ENCODE measurements at places on chromosomes 12 and 14.

DNA sequence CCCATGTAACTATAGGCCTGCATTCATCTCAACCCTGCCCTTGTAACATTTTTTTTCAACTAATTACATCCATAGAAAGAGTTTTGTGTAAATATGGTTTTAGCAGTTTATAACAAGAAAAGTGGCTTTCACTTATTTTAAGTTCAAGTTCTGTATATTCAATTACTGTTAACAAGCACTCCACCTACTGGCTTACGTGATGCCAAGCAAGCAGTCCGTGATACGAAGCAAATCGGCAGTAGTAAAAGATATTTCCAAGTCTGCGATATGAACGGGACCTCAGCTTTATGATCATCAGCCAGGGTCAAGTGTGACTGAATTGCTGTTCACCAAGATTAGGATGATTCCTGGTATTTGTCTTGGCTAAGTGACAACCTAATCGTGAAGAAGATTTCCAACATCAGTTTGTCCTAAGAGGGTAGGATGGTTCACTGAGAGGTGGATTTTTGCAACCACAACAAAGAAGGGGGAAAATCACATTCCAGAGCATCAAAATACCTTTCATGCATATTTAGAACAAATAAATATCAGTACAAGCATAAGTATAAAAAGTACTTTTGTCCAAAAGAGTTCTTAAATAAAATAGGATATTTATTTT, 456.2 kb downstream of the FOXG1 start:
- DNase-seq = no peak

DNA sequence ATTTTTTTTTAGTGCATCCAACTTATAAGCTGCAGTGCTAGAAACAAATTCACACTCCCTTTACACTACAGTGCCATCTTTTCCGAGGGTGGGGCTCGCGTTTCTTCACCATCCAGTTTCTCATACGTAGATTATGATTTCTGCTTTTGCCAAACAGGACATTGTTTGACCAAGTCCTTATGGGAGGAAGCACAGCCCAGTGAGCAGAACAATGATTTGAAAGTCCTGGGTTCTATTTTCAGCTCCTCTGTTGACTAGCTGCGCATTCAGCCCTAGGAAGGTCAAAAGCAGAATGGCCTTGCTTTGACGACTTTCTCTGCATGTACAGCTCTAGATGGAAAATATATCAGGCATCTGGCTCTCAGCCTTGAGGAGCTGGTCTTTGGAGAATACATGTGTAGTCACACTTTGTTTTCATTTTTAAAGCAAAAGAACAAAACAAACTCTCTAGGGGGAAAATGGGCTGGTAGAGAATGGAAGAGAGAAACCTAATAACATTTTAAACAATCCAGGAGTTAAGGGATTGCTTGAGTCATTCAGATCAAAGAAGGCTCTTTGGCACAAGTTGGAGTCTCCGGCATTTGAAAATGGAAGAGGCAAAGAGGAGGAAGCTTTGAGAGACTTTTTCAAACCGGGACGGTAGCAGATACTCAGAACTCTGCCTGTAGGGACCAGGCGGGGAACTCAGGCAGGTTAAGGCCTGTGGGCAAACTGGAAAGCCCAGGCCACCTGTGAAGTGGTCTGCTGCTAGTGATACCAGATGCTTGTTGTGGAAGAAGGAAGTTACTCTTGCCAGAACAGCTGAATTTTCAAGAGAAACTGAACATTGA, 257.3 kb upstream of the PLEKHG7 start:
- DNase-seq = no peak

DNA sequence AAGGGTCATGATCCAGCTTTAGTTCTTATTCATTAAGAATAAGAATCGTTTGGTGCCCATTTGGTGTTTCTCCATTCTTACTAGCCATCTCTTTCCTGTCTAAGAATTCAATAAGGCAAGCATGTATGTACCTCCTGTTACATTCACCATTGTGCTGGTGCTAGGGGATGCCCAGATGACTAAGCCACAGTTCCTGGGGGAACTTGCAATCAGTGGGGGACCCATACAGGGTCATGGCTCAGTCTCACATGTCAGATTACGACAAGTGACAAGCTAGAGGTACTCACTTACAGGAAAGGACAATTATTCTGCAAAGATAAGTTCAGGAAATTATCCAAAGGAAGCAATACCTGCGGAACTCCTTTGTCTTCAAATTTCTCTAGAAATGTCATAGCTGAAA, 125.4 kb downstream of the STXBP6 start:
- no peak for DNase-seq

DNA sequence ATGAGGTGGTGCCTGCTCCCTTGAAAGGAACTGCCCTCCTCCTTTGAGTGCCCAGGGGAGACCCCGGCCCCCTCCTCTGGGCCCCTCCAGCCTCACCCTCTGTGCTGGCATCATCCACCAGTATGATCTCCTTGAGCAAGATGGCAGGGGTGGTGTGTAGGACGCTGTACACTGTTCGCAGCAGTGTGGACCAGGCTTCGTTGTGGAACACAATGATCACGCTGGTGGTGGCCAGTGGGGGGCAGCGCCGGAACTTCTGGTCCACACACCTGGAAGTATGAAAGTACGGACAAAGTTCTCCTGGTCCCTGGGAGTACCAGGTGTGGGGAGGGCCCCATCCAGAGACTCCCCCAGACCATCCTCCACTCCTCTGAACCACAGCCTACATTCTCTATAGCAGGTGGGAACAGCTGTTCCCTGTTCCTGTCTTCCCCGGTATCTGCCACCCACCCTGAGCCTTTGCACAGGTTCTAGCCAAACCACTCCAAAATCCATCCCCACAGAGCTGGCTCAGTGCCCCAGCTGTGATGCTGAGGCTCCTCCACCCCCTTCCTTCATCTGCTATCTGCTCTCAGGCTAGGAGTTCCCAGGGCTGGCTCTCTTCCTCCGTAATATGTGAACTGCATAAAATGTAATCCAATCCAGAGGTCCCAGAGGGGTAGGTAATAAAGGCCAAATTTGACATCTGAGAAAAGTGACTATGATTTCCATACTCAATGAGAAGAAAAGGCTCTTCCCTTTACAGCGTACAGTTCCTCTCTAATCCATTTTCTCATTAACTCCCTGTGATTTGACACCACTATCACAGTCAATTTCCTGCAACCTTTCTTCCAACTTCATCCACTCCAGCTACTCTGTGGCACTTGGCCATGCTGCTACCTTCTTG, 13.9 kb downstream of the GALNT6 start:
- DNase-seq = no peak

GRCh38 chr14:94403312-94403932, 15.0 kb upstream of the SERPINA1 start:
- no peak for DNase-seq

DNA sequence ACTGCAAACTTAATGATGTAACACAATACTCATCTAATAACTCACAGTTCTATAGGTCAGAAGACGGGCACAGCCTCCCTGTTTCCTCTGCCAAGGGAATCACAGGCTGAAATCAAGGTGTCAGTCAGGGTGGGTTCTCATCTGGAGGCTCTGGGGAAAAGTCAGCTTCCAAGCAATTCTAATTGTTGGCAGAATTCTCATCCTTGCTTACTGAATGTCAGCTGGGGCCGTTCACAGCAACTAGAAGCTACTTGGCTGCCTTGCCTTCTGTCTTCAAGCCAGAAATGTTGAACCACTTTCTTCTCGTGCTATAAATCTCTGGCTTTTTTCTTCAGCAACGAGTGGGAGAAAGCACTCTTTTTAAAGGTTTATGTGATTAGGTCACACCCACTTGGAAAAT, 80.1 kb upstream of the PDZRN4 start:
- no peak for DNase-seq

DNA sequence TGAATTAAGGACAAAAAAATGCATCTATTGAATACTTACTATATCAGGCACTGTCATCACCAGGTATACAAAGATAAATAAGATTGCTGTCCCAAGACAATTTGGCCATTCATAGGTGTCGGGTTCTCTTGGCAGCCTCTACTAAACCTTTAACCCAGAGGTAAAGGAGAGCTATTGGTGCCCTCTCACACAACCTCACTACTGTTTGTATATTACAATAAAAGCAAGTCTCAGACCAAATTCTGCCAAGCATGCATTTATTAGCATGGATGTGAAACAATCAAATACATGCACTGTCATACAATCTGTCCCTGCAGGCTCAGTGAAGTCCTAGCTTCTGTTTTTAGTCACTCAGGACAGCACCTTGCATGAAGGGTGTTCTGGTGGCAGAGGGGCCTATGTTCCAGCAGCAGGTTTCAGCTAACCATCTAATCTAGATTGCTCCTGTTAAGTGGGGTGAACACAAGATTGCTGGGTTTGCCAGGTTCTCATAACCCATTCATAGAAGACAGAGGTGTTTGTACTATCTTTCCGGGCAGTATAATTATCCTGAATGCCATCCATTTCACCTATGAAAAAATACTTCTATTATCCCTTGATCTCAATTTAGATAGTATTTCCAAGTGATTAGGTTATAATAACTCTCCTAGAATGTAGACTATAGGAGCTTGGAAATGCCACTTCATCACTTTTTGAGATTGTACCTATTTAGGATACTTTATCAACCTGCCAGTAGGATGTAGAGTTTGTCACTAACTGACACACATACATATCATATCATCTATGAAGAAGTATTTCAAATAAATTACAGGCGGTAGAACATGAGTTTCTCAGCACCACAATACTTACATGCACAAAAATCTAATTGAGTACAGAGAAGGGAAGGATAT, 254.0 kb upstream of the KRR1 start:
- DNase-seq = no peak

DNA sequence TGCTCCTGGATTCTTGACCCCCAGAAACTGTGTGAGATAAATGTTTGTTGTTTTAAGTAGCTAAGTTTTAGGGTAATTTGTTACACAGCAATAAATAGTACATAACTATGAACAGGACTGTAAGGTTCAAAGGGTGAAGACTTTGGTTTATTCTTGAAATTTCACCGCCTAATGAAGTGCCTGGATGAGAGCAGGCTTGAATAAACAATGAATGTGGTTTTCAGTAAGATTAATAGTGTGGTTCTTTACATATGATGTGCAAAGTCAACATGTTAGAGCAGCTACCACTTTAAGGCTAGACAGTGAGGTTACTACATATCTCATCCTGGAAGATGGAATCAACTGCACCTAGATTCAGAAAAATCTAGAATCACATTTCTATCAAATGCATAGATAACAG, 145.2 kb upstream of the BTG1 start:
- no peak for DNase-seq

DNA sequence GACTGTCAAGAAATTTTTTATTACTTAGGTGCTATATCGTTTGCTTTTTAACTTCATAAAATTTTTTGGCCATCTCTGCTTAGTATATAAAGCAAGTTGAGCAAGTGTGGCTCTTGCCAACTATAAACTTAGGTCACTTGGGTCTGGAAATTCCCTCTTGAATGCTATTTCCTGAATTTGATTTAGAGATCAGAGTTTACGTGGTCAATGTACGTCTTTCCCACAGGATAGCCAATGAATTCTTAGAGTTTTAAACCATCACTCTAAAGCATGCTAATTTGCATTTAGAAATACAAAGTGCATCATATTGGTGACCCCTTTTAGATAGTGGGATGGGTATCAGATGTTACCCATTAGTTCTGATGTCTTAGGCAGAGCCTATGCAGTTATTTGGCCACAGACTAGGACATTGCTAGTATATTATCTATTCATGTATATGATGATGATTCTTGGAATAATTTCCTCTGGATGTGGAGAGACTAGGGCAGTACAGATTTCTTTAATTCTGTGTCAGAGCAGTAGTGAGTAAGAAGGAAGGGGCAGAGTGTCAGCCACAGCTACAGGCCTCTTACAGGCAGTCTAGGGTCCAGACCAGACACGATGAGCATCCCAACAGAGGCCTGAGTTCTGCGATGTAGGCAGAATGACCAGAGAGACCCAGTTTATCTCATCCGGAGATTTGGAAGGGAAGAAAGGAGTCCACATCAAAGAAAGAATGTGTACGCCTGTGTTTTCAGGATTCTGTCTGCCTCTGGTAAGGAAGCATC, 30.3 kb downstream of the SCN8A start:
- no peak for DNase-seq

- DNase-seq = no peak
These were observed 210.8 kb upstream of the NPAS3 start for GRCh38 chr14:32727832-32728231.

DNA sequence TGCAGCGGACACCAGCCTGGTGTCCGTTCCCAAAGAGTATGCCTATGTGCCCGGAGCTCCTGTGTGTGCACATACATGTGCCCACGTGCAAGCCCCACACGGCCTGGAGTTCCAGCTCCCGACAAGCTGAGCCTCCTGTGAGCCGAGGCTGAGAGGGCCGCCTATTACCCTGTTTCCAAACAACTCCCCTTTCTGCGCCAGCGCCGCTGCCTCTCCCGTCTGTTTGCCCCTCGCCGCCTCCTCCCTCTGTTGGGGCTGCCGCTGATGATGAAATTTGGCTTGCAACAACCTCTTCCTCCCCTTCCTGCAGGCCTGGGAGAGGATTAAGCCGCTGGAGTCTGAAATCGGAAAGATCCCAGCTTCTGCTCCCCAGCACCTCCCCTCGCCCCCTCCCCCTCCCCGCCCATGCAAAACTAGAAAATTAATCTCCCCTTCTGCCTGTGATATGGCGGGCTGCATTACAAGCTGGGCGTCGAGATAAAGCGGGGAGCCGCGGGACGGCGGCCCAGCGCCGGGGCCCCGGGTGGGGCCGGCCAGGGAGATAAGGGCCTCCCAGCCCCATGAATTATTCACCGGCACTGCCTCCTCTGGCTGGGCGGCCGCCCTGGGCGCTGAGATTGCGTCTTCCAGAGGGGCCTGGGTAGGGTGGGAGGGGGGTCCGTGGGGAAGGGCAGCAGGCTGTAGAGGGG, 6.8 kb upstream of the ASIC1 start:
- DNase-seq = no peak

- DNase-seq = no peak
These were observed 108.5 kb downstream of the DACT1 start for GRCh38 chr14:58746261-58746660.

DNA sequence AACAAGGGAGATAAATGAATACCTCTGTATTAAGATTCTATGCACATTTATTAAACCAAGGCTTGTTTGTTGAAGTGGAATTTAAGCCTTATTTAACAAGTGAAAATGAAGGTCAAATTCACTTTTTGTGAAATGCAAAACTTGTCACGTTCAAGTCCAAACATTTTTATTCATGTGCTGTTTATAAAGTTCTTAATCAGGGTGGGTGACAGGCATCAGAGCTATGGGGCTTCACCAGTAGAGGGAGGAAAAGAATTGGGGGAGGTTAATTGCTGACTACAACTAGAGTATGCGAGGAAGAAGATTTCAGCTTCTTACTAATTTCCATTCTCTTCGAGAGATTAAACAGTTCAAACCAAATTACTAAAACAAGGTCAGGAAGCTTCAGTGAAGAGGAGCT, 9.7 kb downstream of the MOK start:
- DNase-seq = no peak

GRCh38 chr12:54680374-54680773, 32.2 kb upstream of the DCD start:
- DNase-seq = no peak

DNA sequence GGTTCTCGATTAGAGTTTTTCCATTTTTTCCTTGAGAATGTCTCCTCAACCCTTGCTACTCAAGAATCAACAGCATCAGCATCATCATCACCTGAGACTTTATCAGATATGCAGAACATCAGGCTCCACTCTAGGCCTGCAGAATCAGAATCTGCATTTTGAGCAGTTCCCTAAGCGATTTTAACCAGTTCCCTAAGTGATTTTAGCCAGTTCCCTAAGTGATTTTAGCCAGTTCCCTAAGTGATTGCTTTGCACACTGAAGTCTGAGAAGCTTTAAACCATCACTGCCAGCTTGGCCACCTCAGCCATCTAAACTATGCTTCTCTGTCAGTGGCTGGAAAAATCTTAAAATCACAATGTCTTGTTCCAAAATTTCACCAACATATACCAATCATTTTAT, 29.4 kb upstream of the SLC38A1 start:
- DNase-seq = no peak
